ENCODE measurements at places on chromosomes 2 and 18.

DNA sequence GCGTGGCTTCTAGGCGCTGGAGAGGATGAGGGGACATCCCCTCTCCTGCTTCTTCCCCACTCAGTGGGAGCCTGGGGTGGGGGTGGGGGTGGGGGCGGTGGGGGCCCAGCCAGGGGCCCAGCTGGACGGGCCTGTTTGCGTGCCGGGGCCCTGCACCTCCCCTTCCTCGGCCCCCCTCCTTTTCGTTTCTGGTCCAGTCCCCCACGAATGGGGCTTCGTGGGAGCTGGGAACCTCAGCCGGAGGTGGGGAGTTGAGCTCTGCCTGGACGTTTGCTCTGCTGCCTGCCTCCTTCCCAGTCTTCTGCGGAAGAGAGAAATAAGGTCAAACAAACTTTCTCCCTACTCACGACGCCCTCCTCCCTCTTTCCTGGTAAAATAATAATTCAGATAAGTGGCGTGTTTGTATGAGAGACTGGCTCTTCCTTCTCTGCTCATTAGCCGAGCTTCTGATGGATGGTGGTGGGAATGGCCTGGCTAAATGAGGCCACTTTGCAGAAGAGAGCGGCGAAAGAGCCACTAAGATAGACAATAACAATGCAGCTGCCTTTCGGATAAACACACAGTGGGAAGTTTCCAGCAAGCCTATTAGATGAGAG lies 782 bp downstream of the MTA3 start:
- no peak for DNase-seq

DNA sequence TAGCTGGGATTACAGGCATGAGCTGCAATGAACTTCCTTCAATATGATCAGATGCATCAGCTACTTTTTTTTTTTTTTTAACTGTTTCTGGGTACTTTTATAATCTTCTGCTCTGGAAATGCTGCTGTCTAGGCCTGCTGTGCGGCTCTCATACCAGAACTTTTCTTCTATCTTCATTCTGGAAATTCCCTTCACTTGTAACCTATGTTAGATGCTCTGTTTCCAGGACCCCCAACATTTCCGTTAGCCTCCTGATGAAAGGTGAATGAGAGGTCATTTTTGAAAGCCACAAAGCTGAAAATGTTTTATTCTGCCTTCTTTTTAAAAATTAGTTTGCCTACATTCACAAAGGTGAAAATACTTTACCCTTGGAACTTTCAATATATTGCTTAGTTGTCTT lies 8.6 kb downstream of the AGFG1 start:
- no peak for DNase-seq

DNA sequence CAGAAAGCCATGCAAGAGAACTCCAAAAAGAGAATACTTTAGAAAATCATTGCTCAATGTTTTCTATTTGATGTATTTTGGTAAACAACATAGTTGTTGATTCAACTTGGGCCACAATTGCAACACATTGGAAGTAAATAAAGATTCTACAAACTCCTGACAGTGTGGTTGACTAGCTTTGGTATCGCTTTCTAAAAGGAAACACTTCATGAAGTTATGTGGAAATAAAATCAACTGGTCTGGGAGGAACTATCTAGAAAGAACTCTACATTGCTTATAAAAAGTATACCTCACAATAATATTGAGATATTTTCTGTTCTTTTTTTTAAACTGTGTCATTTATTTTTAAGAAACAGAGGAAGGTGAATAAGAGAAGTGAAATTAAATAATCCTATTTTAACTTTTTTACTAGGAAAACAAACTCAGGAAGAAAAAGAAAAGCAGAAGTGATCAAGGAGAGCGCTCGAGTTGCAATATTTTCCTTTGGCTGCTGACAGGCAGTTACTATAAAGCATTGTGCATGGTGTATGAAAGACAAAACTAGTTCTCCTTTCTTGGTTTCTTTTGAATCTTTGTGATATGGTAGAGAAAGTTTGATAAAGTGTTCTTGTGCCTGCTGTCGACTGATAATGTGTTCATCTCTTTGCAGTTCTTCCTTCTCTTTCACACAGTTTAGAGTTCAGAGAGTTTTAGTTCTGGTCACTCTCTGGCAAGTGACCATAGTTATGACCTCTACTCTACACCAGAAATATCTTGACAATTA lies 3.0 kb downstream of the DHRS9 start:
- no peak for DNase-seq

DNA sequence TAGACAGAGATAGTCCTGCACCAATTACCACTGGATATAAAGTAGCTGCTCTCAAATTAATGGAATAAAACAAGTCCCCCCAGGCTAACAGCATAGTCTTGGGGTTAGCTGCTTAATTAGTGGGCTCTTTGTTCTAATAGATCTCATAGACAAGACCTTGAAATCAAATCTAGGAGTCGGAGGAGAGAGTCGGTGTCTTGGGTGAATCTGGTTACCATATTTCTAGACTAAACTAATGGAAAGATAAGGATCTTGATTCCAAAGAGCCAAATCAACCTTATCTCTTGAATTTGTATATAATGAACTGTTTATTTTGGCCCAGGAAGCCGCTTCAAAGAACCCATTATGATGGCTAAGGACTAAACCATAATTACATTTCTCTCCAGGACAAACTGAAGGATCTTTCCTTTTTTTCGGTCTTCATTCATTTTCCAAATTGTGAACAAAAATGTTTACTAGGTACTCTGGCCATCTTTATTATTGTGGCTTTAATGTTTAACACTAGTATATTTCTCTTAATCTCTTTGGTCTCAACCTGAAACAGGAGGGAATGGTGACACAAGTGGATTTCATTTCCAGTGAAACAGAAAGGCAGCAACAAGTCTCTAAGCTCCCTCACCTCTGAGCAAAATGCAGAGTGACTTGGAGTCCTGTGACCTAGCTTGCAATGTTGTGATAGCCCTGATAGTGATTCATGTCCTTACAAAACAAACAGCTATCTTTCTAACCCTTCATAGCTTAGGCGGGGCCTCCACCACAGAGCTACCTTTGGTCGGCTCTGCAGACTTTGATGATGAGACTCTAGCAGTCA lies 137.9 kb upstream of the PARD3B start:
- no peak for DNase-seq

DNA sequence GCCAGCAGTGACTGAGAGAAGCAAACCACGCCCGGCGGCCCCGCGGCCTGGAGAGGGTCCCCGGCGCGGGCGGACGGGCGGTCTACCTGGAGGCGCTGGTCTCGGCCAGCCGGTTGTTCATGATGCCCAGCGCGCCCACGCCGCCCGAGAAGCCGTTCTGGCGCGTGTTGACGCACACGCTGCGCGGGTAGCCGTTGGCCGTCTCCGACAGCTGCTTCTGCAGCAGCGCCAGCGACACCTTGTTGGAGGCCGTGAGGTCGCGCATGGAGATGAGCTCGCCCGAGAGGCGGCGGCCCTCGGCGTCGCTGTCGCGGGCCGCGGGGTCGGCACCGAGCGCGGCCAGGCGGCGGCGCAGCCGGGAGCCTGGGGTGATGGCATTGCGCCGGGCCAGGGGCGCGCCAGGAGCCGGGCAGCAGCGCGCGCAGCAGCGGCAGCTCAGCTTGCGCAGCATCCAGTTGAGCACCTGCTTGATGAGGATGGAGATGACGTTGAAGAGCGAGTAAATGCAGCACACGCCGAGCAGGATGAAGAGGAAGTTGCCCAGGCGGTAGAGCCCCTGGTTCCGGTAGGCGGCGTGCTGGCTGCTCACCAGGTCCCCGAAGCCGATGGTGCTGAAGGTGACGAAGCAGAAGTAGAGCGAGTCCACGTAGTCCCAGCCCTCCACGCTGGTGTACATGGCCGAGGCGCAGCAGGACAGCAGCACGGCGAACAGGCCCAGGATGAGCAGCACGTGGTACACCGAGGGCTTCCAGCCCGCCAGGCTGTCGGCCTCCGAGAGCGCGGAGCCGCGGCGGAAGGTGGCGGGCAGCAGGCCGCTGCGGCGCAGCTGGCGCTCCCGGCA lies 118.1 kb downstream of the MSH2 start:
- DNase-seq, result peak; percentile 46

- no peak for DNase-seq
Observed at GRCh38 chr18:37445368-37445767, 120.2 kb downstream of the CELF4 start.

DNA sequence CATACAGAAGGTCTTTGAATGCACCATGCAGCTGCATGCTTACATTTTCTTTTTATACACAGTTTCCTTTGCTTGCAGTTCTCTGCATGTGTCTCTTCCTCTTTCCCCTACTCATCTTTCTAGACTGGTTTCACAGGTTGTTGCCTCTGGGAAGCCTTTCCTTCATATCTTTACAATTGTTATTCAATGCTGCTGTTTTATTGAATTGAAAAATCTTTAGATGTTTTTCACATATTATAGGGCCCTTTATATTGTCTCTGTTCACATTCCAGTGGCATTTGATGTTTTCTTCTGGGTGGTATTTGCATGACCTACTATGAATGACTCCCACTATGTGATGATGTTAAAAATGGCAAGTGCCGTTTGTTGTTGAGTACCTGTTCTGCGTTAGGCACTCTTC lies 91.1 kb downstream of the DIS3L2 start:
- no peak for DNase-seq

- no peak for DNase-seq
Observed at GRCh38 chr2:60053791-60054190, 499.7 kb downstream of the BCL11A start.

Data from stimulated activated CD8-positive, alpha-beta memory T cell treated with anti-CD3 and anti-CD28 coated beads, Interleukin-2, amount 100 ng/mL, for 48 hours (primary cell).